ENCODE measurements at places on chromosomes 1 and 21. TPM values are rescaled to one million over a fixed set of nuclear protein-coding genes. Genes with fewer than 3 reads are reported as not detected.

- H3K4me3 ChIP-seq, result no peak overlapping the region
- no peak overlapping the region for H3K27ac ChIP-seq
- H3K27me3 ChIP-seq, result no peaks in the 10 kb centered on the region
- H3K36me3 ChIP-seq, result no peaks in the 10 kb centered on the region
Measured at GRCh38 chr1:32005522-32005921, 8.1 kb upstream of the KHDRBS1 start.

DNA sequence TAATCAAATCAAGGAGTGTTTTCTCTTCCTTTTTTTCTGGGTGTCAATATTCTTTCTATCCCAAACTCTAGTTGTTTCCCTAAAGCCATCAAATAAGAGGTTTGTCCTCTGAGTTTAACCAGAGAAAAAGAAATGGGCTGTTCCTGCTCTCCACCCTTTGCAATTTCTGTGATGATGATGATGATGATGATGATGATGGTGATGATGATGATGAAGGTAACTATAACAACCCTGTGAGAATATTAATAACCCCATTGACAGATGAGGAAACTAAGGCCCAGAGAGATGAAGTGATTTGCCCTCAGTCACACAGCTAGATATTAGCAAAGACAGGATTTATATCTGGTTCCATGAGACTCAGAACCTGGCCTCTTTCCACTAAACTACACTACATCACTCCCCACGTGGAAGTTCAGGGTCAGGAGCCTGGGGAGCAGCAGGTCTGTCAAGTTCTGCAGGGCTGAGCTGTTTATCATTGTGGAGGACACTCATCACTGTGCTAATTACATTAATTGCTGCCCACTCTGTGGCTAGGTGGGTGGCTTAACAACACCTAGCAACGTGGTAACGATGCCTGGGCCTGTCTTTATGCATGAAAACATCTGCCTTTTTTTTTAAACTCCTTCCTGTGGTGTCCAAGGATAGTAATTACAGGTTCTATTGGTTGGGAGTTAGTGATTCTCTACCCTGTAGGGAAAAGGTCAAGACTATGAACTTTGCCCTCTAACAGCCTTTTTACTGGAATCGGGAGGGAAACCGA, 19.0 kb upstream of the JUN start:
- no peak overlapping the region for H3K27ac ChIP-seq
- no peaks in the 10 kb centered on the region for H3K36me3 ChIP-seq
- no peak for DNase-seq
- H3K27me3 ChIP-seq, result no peaks in the 10 kb centered on the region
- no peak overlapping the region for H3K4me3 ChIP-seq

GRCh38 chr1:19557609-19558051, 72.3 kb upstream of the CAPZB start:
- peaks cover 14% of the 10 kb centered on the region for H3K27me3 ChIP-seq
- no peak overlapping the region for H3K27ac ChIP-seq
- H3K36me3 ChIP-seq, result no peaks in the 10 kb centered on the region

Gene PFDN2
- total RNA-seq, result 32.3 TPM

All from B cell (primary cell).